Activated CD4-positive, alpha-beta T cell treated with anti-CD3 and anti-CD28 coated beads for 36 hours (primary cell): ENCODE measurements at places on chromosomes 1 and 21. TPM values are rescaled to one million over a fixed set of nuclear protein-coding genes. Genes with fewer than 3 reads are reported as not detected.

- no peak for DNase-seq
Observed at GRCh38 chr1:228408041-228408868, 1.6 kb upstream of the TRIM11 start.

DNA sequence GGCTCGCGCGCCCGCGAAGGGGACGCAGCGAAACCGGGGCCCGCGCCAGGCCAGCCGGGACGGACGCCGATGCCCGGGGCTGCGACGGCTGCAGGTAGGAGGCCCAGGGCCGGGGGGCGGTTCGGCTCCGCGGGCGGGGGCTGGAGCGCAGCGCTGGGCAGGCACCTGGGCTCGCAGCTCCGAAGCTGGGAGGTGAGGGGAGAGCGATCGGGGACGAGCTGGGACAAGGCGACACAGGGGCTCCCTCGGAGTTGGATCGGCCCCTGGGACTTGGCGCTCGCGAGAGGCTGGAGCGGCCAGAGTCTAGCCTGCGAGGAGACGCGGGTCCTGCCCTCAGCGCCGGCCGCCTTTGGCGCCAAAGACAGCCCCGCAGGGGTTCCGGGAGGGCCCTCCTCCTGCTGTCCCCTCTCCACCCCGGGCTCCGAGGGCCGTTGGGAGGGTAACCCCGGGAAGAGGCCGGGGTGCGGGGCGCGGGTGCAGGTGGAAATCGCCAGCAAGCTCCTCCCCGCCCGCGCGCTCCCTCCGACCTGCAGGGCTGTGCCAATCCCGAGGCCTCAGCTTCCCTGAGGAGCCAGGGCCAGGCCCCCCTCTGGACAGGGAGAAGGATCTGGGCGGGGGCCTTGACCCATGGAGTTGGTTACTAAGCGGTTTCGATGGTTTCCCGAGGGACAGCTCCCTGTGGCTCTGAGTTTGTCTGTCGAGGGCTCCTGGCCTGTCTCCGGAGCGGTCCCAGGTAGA is 401 bp downstream of the TP73 start:
- DNase-seq, result no peak

The FCER1G gene
- 0.98 TPM for total RNA-seq

GRCh38 chr1:208681878-208682663 is 437.9 kb upstream of the PLXNA2 start:
- DNase-seq, result no peak

DNA sequence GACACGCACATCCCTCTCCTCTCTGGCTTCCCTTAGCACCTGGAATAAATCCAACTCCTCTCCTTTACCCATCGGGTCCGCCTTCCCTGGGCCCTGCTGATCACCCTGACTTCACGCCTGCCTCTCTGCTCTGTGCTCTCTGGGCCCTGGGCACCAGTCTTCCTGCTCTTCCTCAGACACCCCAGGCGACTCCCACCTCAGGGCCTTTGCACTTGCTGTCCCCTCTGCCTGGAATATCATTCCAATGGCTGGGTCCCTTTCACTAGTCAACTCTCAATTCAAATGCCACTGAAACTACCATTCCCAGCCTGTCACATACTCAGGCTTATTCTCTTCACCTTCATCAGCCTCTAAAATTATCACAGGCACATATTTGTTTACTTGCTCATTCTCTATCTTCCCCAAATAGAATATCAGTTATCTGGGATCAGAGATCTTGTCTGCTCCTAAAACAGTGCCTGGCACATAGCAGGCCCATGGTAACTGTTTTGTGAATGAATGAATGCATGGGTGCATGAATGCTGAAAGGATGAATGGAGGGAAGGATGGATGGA is 27.2 kb upstream of the SELENON start:
- DNase-seq, result no peak

DNA sequence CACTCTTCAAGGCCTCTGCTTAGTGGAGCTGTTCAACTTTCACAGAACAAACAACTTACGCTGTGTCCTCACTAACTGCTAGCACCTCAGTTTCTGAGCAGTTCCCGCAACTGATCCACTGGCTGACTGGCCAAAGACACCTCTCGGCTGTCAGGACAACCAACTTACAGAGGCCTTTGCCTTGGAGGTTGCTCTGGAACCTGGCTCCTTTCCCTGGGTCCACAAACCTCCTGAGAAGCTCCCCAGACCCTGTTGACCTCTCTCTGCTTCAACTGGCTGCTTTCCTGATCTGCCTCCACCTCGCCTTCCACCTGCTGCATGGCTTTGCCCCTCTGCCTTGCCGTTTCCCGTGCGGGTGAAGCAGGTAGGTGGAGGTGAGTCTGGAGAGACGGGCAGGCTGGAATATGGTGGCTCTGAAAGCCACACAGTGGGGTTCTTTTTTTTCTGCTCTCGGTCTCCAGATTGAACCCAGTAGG is 13.0 kb downstream of the BTBD19 start:
- DNase-seq, result no peak

GRCh38 chr1:157532569-157532968 is 19.7 kb downstream of the FCRL5 start:
- no peak for DNase-seq

The IGSF3 gene
- total RNA-seq, result 3.8 TPM

The MCOLN2 gene
- total RNA-seq, result 32.9 TPM

The NTNG1 gene
- total RNA-seq, result 0.28 TPM

The KRTAP13-2 gene
- not detected for total RNA-seq
